ENCODE measurements at places on chromosomes 13 and 19. TPM values are rescaled to one million over a fixed set of nuclear protein-coding genes. Genes with fewer than 3 reads are reported as not detected.

The ZSCAN5C gene
- not detected for total RNA-seq

GRCh38 chr19:1527650-1528309 lies 3.9 kb downstream of the PLK5 start:
- no peak for DNase-seq

GRCh38 chr19:16040642-16041041 lies 35.7 kb upstream of the TPM4 start:
- no peak for DNase-seq

The IRF2BP1 gene
- 14.5 TPM for total RNA-seq

DNA sequence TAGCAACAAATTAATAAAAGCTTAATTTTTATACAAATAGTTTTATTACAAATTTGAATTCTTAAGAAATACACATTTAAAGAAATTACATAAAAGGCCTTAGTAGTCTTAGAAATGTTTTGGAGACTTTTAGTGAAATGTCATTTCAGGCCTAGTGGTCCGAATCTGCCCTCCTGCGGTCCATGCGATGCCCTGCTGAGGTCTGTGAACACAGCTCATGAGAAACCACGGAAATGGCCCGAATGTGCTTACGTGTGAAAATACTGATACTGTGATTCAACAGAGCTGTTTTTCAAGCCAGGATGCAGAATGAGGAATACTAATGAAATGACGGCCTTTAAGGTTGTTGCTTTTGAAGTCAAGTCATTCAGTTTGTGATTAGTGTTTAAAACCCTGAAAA lies 157.9 kb downstream of the COL4A1 start:
- no peak for DNase-seq

The SLC10A2 gene
- not detected for total RNA-seq

DNA sequence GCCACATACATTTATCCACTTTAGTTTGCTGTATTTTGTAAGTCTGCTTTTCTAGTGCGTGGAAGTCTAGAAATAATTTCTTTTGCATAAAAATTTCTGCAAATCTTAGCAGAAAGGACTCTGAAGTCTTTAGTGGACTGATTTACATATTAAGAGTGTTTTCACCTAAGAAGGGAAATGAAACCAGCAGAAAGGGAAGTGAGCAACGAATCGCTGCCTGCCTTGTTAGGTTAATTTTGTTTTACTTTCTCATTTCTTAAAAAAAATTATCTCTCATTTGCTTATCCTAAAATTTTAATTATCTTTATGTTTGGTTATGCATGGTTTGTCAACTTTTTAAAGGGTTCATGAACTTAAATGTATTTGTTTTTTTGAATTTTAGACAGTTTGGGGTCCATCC lies 767 bp upstream of the GPR18 start:
- DNase-seq: no peak

GRCh38 chr19:737591-738093 lies 13.3 kb upstream of the MISP start:
- no peak for DNase-seq
